Lower lobe of right lung (tissue), 2 donors: ENCODE measurements at places on chromosomes 2 and 18.

GRCh38 chr2:175926272-175926671 is 75.8 kb downstream of the LNPK start:
- DNase-seq: no peak

GRCh38 chr2:65835975-65836549 is 403.7 kb upstream of the SPRED2 start:
- no peak for DNase-seq

DNA sequence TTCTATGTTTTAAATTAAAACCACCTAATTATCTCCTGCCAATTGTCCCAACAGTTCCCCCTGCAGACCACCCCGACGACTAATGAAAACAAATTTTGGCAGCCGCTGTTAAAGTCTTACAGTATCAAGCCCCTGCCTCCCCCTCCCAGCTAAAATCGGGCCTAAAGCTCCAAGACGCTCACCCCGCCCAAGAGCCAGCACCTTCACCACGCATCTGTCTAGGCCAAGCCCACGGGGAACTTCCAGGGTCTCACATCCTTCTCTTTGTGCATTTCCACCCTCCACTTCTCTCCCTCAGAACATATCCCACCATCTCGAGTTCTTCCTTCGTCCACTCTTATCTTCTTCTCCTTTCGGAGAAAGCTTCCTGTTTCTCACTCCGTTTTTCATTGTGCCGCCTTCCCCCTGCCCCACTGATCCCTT is 445 bp downstream of the PRPF40A start:
- no peak for DNase-seq

- no peak for DNase-seq
Observed at GRCh38 chr2:218981390-218981880, 3.5 kb downstream of the FEV start.

DNA sequence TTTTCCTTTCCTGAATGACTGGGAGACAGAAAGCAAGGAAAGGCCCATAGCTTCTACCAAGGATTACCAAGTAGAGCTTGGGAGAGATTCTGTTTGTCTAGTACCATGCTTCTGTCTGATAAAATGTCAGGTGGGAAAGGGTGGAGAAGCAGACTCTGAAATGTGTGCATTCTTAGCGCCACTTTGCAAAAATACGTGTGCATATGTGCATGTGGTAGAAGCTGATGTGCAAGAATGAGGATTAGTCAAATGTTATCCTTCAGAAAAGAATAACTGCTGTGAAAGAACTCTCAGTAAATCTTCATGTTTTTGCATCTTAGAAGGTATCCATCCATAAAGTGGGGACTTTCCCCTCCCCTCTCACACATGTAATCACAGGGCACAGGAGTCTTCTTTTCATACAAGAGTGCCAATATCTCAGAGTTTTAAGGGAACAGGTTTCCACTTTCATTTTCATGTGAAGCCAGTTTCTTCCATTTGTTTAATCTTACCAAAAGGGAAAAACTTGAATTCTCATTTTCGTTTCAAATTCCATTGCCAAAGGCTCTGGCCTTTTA is 15.4 kb upstream of the DGKD start:
- no peak for DNase-seq

DNA sequence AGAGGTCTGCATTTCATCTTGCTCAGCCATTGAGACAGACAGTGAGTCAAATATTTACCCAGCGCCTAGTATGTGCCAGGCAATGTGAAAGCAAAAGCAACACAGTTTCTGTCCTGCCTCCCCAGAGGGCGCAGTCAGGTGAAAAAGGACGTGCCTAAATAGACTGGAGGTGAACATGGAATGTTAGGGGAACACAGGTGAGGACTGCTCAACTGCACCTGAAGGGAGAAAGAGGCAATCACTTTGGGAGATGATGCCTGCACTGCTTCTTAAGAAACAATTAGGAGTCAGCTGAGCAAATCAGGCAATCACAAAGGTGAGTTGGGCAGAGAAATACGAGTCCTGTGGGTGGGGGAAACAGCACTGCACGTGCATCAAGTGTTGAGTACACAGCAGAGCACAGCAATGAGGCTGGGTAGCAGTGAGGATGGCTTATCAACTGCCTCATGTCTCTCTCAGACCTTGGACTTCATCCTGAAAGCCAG is 218.3 kb upstream of the SMAD7 start:
- DNase-seq: no peak

DNA sequence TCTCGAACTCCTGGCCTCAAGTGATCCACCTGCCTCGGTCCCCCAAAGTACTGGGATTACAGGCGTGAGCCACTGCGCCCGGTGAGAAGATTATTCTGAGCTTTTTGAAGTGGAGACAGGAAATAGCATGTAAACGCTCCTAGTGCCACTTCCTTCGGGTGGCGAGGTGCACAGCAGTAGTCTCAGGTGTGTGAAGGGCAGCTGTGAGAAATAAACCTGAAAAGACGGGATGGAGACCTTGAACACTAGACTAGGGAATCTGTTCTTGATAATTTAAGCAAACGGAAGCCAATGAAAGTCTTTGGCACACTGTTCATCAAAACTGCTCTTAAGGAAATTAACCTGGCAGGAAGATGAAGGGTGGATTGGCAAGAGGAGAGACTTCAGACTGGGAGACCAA is 439 bp upstream of the PLEKHH2 start:
- no peak for DNase-seq

- DNase-seq: no peak
Observed at GRCh38 chr18:79692886-79693285, 13.3 kb downstream of the CTDP1 start.

DNA sequence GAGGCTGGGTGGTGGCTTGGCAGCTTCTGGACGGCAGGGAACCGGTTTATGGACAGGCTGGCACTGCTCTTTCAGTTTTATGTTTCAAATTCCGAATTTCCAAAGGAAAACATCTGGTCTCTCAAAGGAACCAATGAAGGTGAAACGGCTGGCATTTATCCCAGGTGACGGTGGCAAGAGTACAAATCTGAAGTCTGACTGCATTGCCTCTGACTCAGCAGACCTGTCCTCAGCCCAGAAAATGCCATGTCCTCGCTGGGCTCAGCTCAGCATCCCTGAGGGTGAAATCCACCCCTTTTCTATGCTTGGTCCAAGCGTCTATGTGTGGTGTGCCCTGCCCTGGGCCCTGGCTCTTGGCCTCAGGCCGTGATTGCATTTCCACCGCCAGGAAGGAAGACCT is 38.1 kb downstream of the NAPG start:
- no peak for DNase-seq

DNA sequence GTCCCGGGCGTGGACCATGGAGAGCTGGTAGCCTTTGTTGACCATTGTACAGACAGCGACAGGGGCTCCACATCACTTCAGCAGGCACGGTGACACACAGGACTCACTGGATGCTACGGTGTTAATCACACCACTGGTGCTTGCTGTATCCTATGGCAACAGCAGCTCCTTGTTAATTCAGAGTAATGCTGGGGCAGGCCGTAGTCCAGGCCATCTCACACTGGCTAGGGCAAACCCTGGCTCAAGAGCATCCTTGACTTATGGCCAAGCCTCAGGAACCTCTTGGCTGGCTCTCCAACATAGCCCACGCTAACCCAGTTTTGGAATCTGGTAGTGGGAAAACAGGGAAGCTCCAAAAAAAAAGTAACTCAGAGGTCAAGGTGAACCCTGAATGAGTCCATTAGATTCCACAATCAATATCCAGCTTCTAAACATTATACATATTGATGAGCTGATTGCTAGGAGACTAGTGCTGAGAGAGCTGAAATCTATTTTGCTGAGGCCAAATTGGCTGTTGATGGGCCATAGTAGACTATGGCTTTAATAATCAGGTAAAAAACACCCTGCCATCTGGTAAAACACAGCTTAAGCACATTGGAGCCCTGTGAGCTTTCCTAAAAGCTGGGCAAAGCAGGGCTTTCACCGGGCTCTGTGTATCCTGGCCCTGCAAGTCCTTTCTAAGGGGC is 253.6 kb downstream of the PRKCE start:
- DNase-seq: no peak

DNA sequence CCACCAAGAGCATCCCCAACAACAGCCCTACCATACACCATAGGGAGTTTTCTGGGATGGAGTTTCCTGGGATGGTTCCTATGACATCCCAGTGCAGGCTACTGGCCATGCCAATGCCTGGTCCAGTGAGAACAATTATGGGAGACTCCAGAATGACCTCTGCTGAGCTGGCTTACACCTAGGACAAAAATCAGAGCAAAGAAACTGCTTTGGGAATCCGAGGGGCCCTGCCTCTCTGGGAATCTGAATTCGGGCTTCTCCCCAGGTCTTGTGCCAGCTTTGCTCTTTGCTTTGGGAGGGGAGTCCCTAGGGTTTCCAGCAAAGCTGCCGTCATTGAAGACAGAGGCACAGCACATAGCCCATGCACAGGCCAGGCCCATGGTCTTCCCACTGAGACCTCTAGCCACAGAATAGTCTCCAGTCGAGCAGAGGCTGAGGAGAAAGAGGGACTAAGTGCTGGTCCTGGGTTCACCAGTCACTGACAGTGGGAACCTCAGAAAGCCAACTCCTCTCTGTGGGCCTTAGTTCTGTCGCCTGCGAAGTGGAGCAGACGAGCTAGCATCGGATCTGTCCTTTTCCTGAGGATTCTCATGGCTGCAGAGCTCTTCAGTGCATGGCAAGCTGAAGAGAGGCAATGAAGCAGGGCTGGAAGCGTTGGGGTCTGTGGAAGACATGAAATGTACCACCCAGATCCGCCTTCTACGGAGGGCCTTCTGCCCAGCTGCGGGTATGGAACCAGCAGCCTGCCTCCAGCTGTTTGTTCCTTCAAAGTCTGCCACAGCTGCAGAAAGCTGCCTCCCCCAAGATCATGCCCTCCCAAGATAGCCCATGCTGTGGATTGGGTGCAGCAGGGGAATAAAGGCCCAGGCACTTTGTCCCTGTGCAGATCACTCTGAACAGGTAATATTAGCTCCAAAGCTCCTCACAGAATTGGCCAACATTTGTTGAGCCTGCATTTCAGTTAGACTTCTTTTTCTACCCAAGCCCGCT is 11.2 kb upstream of the LBH start:
- DNase-seq: no peak

GRCh38 chr2:7427293-7428060 is 510.3 kb downstream of the RNF144A start:
- DNase-seq: no peak

DNA sequence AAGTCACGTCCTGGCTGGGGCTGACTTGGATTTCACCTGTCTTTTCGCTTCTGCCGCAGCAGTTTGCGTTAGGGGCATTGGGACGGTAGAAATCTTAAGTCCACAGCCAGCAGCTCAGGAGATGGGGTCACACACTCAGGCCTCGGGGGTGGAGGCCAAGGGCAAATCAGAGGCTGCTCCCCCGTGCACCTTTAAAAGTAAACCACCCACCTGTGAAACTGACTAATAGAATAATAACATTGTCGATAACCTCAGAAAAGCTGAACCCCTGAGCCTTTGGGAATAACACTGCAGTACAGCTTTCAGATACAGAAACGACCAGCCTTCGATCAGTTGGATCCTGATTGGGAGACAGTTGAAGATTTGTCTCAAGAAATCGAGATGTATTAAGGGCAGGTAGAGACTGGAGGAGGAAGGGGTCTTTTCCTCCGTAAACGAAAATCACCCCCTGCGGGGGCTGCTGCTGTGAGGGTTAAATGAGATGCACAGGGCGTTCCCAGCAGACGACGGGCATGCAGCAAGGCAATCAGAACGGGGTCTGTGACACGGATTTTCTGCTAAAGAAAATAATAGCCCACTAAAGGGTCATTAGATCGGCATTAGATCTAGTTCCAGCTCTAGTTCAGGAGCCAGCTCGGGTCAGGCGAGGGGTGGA is 16.4 kb upstream of the NFATC1 start:
- no peak for DNase-seq

DNA sequence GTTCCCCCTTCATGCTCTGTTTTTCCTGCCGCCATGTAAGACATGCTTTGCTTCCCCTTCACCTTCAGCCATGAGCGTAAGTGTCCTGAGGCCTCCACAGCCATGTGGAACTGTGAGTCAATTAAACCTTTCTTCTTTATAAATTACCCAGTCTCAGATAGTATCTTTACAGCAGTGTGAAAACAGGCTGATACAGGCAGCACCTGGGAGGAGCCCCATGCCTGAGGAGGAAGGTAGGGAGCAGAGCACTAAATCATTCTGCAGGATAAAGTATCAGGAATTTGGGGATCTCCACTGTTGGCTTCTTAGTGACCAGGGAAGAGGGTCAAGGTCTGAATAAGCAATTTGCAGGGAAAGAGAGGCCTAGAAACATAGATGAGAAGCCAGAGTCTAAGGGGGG is 78.0 kb downstream of the KCNF1 start:
- no peak for DNase-seq

DNA sequence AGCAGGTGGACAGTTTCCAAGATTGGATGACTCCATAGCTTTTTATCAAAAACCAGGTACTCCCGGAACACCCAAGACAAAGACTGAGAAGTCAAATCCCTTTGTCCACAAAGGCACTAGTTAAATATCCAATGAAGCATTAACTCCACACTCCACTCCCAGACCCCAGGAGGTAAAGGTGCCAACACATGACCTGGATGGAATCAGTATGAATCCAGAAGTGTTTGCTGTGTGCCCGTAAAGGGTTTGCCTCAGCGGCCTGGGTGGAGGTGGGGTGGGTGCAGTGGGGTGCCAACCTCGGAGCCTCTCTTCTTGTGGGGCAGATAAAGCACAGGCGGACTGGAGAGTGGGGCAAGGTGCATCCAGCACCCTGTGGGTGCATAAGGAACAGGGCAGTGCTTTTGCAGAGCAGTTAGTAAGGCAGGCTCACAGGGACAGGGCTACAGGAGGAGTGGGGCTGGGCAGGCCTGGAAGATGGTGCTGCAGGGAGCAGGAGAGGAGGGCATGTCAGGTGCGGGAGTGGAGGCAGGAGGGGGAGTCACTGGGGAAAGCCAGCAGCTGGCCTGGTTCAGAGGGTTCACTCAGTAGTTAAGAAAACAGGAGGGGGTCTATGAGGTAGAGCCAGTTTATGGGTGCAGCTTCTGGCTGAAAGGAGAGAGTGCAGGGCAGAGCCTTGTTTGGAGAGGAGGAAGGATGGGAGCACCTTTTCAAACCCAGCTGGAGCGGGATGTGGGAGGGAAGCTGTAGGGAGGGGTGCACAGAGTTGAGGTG is 208.4 kb upstream of the SMAD2 start:
- DNase-seq: no peak

DNA sequence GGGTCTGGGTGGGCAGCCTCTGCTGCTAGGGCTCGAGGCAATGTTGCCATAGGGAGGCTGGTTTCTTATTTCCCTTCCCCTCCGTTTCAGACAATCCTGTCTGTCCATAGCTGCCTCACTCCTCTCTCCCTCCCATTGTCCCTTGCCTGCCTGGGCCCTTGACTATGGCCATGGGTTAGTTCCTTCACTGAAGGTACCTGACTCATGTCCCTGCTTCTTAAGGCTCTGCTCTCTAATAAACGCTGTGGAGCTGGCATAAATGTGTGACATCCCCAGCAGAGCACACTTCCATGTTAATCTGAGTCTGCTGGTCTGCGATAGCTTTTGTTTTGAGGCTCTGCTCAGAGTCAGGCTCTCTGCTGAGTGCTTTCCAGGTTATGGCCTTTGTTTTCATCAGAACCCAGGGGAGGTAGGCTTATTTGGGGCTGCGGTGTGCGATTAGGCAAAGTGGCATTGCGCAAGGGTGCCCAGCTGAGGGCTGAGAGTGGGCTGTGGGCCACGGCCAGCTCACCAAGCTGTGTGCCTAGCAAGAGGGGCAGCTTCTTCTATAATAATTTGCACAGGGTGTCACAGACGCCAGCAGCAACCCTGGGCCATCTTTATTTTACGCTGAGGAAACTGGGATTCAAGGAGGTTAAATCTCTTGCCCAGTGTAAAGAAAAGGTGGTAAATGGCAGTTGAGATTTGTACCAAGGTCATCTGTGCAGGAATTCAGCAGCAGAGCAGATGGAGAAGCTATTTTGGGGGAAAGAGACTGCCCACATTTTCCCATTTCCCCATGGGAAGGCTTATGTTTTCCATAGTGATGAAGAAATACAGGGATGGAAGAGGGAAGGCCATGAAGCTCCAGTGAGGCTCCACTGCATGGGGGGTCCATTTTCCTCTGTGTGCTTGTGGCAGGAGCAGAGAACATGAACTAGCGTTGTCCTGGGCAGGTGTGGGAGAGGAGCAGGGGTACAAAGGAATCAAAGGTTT is 25.6 kb downstream of the MRPL33 start:
- no peak for DNase-seq
